CD4-positive, alpha-beta T cell treated with Interleukin-15 for 4 hours (primary cell): ENCODE measurements at places on chromosomes 3 and 15.

GRCh38 chr15:89377024-89377841, 42.6 kb upstream of the POLG start:
- DNase-seq: no peak

GRCh38 chr3:151841801-151842200, 27.9 kb downstream of the AADAC start:
- DNase-seq: no peak

GRCh38 chr15:80179935-80180334, 27.1 kb downstream of the FAH start:
- no peak for DNase-seq

- DNase-seq: no peak
Observed at GRCh38 chr3:57224856-57225255, 2.7 kb upstream of the APPL1 start.

- no peak for DNase-seq
Observed at GRCh38 chr3:106758459-106758858, 618.8 kb upstream of the CCDC54 start.

- DNase-seq: no peak
Observed at GRCh38 chr3:128146201-128146600, 7.1 kb upstream of the EEFSEC start.

DNA sequence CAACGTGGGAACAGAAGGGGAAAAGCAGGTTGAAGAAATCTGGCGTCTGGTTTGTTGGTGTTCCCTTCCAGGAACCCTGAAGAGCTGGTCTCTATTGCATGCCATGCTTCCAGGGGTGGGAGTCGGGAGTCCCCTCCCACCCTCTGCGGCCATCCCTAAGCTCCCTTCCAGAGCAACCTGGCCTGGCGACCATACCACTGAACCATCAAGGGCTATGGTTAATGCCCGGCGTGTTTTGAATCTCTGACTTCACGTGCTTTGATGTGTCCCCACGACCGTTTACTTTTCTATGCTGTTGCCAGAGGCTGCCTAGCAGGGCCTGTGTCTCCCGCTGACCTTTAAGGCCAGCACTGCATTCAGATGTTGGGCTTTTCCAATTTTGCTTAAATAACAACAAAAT, 696 bp upstream of the SNRK start:
- DNase-seq: no peak

GRCh38 chr3:16950845-16951244, 66.1 kb downstream of the PLCL2 start:
- DNase-seq: no peak

DNA sequence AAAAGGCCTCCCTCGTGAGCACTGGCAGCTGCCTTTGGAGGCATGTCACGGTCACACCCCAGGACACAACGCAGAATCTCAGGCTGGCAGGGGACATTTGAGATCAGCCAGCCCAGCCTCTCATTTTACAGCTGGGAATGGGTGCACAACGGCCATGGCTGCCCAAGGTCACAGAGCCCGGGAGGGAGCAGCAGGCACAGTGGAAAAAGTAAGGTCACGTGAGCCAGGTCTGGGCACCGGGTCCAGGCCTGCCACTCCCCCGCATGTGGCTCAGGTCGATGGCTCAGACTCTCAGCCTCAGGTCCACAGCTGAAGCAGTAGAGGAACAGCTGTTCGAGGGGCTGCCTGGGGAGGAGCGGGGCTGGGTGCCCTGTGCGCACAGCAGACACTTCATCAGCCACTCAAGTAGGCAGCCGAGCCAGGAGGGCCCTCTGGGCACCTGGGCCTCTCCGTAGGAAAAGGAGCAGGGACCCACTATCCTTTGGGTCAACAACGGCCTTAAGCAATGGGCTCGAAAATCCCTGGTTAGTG, 260.6 kb downstream of the GOLGA6L6 start:
- no peak for DNase-seq

- DNase-seq: no peak
Observed at GRCh38 chr3:14616606-14617507, 34.7 kb upstream of the CCDC174 start.

- peak; percentile 74 for DNase-seq
Observed at GRCh38 chr3:39383045-39383880, at the start of gene SLC25A38. TSS of gene SLC25A38 (plus strand) at chr3:39383370. CDS start at chr3:39383725, 355 bp downstream.

- DNase-seq: peak; percentile 38
Observed at GRCh38 chr15:74396445-74397238, 29.2 kb upstream of the CYP11A1 start.

- DNase-seq: no peak
Observed at GRCh38 chr3:44400771-44401170, 62.2 kb downstream of the TCAIM start.

DNA sequence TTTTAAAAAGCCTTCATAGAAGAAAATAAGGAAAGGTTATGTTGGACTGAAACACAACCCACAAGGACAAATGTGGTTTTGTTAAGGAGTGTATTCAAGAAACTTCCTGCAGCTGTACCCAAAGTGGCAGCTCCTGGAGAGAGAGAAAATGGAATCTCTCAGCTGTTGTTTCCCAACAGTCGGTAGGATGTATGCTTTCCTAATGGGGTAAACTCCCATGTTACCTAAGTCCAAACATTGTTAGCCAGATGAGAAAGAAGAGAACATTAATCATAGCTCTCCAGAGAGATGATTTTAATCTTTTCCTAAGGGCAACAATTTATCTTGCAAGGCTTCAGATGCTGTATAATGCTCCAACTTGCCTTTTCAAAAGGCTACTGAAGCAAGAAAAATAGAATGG, 22.6 kb upstream of the TEX9 start:
- no peak for DNase-seq

- no peak for DNase-seq
Observed at GRCh38 chr15:69134791-69135190, 25.6 kb upstream of the GLCE start.

- DNase-seq: no peak
Observed at GRCh38 chr3:98600412-98601095, 7.1 kb upstream of the CPOX start.

DNA sequence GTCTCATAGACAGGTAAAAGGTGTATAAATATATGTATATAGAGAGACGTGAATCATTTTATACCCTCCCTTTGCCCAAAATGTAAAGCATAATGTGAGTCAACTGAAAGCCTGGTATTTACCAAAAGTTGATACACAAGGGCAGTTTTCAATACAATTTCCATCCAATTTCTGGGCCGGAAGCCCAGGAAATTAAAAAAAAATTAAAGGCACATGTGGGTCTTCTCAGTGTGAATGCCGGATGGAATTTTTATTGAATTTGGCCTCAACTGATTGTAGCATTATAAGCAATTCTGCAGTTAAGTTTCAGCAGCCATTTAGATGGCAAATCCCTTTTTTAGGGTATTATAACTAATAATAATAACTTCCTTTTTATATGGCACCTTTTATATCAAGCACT, 3.3 kb upstream of the CNTN3 start:
- DNase-seq: no peak

DNA sequence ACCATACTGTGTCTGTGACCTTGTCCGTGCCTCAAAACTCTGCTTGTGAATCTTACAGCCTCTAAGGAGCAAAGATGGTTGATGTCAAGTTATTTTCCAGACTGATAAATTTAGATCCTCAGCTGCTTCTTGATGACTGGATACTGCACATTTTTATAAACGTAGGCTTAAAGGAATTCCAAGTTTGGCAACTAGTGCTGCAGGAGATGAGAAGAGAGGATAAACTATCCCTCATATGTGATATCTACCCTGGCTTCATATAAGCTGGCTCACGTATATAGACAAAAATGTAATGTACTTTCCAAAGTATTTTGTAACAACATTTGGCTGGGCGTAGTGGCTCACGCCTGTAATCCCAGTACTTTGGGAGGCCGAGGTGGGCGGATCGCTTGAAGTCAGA, 89.6 kb downstream of the GMPS start:
- DNase-seq: no peak

GRCh38 chr15:60316961-60317360, 80.8 kb downstream of the ANXA2 start:
- DNase-seq: no peak

- DNase-seq: peak; percentile 62
Observed at GRCh38 chr3:102057781-102058421, 208.6 kb downstream of the NFKBIZ start.

DNA sequence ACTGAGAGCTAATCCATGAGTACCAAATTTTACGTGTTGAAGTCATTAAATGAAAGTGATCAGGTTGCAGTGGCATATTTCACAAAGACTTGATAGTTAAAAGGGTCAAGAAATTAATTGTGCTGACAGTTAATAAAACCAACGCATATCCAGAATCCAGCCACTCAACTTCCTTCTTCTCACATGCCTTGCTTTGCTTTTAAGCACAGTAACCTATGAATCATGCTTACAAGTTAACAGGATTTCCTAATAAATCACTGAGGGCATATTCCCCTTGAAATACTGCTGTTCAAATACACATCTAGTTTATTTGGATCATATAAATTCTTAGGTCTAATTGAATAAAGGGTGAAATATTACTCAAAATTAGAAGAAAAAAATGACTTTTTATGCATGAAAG, 801.5 kb upstream of the EPHA6 start:
- no peak for DNase-seq

DNA sequence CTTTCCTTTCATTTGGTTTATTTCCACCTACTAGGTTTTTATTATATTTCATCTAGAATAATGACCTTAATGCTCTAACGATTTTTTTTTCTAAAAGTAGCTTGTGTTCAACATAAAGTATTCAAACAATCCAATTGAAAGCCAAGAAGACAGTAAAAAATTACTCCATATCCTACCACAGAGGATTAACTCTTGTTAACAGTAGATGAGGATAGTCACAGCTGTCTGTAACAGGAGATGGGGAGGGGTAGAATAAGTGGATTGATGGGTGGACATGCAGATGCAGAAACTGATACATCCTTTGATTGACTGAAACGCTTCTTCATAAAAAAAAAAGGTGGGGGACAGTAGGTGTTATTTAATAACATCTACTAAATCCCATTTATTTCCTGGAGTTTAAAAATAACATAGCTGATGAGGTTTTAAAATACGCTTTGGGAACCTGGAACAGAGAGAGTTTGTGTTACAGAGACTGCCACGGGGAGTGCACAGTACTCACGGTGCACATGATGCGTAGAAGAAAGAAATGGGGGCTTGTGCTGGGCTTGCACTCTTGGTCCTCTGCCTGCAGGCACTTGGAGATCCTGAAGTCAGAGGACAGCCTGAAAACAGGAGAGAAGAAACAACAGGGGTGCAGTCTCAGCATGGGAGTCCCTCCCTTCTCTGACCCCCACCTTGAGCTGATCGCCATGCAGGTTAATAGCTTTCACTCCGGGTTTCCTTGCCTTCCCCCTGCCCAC, 226.7 kb downstream of the THSD4 start:
- DNase-seq: no peak

- DNase-seq: no peak
Observed at GRCh38 chr3:8561370-8561769, 59.7 kb downstream of the LMCD1 start.

DNA sequence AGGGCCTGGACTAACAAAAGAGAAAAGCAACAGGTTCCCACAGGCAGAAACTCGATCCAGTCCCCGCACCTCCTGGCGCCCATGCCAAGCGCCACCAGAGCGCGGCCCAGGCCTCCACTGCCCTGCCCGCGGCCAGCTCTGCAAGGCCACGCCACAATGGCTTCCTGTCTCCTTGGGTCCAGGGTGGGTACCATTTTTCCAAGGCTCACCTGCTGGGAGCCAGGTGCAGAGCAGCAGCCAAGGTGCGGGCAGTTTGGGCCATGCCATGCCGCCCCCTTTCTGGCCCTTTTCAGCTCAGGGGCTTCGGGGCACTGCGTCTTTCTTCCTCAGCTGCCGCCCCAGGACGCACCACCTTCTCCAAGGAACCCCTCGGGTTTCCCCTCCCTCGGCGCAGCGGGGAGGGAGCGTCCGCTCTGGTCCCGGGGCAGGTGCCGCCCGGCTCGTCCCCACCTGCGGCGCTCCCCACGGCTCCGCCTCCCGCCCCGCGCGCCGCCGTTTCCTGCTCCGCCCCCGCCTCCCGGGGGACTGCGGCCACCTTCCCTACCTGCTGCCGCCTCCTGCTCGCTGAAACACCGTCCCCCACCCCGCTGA, at the start of gene ILDR1:
TSS of gene ILDR1 (minus strand) at position 437 of the 591 bp plus-strand sequence. CDS start at position 267, 170 bp downstream.
- no peak for DNase-seq

DNA sequence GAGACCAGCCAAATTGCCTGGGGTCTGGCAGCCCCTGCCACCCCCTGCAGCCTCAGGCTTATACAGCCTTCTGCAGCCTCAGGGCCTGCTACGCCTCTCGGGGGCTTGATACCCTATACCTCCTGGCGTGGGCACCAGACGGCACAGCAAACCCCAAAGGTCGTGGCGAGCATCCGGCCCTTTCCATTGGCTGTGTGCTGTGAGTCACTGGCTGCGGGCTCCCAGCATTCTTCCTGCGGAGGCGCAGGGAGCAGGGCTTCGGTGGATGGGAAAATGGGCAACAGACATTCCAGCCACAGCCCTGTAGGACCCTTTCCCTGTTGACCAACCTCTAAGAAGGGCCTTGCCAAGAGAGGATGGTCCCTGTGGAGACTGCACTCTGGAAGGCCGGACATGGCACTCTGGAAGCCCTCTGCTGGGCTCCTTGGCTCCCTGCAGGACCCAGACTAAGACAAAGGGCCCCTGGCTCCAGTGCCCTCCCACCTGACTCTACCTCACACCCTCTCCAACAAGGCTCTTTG, 59.6 kb downstream of the ITGA11 start:
- DNase-seq: no peak

DNA sequence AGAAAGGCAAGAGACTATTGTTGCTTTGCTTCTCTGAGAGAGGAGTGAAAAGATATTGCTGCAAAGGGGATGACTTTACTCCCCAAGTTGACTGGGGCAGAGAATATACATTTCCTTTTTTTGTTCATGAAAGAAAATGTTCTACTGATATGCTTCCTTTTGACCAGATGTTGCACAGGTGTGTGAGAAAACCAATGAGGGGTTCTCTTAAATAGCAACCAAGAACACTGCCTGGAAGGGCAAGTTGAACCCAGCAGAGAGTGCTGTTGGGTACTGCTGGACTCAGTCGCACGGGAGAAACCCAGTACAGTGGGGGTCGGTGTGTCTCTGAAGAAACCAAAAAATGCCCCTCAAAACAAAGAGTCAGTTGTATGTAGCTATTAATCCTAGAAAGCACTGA, 101.2 kb downstream of the CHST2 start:
- no peak for DNase-seq

GRCh38 chr3:53750253-53751210, 95.7 kb downstream of the CHDH start:
- DNase-seq: peak; percentile 9

GRCh38 chr3:162670181-162670580, 1173.6 kb downstream of the OTOL1 start:
- DNase-seq: no peak

- peak; percentile 67 for DNase-seq
Observed at GRCh38 chr3:56930706-56931105, 129.0 kb upstream of the ARHGEF3 start.

GRCh38 chr3:10530241-10530640, 24.9 kb upstream of the ATP2B2 start:
- no peak for DNase-seq
